ENCODE measurements at places on chromosomes 4 and X.

- DNase-seq, result no peak
Measured at GRCh38 chr4:169640261-169640870, 20.0 kb downstream of the CLCN3 start.

GRCh38 chr4:31187979-31188378, 467.8 kb downstream of the PCDH7 start:
- no peak for DNase-seq

- DNase-seq, result no peak
Measured at GRCh38 chrX:40012039-40012867, 85.5 kb downstream of the BCOR start.

- DNase-seq, result no peak
Measured at GRCh38 chr4:142567199-142567598, 278.9 kb downstream of the INPP4B start.

- no peak for DNase-seq
Measured at GRCh38 chr4:47010347-47010911, 17.0 kb upstream of the GABRA4 start.

DNA sequence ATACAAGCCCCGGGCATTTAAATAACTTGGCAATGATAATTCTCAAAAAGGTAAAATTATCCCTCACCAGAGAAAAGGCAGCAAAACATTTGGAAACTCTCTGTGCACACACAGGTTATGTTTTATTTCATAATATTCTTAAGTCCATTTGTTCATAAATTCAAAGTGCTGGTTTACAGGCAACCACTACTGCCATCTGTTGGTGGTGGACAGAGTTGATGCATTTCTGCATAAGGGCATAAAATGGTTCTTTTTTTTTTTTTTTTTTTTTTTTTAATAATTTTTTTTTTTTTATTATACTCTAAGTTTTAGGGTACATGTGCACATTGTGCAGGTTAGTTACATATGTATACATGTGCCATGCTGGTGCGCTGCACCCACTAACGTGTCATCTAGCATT, 31.5 kb upstream of the IL21 start:
- no peak for DNase-seq

Data from hippocampal formation (tissue), 2 donors.